ENCODE measurements at places on chromosomes 1 and 21. TPM values are rescaled to one million over a fixed set of nuclear protein-coding genes. Genes with fewer than 3 reads are reported as not detected.

GRCh38 chr1:96833376-96833775, 111.8 kb downstream of the PTBP2 start:
- no peak for DNase-seq

Gene GPR37L1
- total RNA-seq = not detected

GRCh38 chr1:242225767-242226573, 227.1 kb upstream of the MAP1LC3C start:
- no peak for DNase-seq

Gene C1orf185
- not detected for total RNA-seq

- no peak for DNase-seq
Measured at GRCh38 chr21:41526478-41527087, 18.6 kb upstream of the TMPRSS2 start.

Gene CFHR2
- total RNA-seq = not detected

Gene PTTG1IP
- total RNA-seq = 49.9 TPM

DNA sequence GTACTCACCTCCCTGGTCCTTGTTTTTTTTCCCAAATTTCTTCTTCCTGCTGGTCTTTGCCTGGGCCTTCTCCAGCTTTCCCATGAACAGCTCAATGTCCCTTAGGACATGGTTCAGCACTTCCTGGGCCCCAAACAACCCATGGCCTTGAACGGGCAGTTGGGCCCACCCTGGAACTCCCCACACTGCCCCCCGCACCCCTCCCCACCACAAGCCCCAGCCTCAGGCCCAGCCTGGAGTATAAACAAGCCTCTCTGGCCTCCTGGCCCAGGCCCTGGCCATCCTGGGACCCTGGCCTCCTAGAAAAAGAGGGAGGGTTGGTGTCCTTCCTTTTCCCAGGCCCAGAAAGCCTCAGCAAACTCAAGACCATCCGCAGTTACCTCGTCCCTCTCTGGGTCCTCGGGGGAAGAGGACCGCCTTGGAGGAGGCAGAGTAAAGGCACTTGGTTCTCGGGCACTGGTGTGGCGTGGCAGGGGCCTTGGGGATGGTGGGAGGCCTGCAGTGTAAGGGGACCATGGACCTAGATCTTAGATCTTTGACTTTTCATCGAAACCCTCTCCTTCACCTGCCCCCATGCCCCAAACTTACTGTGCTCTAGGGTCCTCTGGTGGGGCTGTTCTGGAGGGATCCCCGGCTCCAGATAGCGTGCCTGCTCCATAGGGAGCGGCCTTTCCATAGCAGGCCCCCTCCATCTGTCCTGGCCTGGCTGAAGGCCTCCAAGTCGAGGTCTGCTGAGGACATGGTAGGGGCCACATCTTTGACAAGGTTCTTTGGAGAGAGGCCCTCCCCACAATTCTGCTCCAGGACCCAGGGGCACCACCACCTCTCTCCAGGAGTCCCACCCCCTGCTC, 5.6 kb downstream of the EPS8L3 start:
- DNase-seq = no peak

GRCh38 chr1:36208978-36209703, 15.1 kb upstream of the THRAP3 start:
- no peak for DNase-seq

DNA sequence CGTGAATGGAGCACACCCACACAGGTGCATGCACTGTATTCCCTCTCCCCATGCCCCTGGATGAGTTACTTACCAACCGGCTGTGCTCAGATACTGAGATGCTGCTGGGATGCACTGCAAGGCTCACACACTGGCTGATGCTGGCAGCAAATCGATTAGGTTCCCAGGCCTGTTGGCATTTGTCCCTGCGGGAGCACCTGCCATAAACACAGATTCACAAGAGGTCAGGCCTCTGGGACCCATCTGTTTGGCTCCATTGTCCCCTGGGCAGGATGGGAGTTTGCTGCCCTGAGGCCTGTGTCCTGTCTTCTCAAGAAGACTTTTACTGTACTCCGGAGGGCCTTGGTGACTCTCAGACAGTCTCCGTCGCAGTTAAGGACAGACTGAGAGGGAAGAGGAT, 145.4 kb downstream of the PLXNA2 start:
- no peak for DNase-seq

DNA sequence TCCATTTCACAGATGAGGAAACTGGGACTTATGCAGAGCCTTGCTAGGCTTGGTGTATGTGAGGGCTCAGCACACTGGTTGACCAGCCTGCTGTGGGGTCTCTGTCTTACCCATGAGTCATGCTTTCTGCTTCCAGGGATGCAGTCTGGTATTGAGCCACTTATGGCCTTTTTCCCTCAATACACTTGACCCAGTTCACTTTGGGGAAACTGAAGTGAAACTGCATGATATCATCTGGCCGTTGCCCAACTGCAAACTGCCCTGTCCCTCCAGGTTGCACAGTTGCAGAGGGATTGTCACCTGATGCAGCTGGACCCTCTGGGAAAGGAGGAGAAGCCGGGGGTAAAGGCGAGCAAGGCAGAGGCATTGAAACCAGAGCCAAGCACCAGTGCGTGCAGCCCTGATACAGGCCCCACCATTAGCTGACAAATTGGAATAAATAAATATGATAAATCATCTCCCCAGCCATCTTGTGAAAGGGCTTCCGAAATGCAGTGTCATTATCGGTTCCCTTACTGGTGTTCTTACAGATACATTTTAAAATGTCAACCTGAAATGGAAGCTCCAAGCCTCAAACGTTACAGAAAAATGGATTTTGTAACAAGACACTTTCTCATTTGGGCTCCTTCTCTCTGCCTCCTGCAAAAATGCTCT, 39.3 kb upstream of the DUSP10 start:
- no peak for DNase-seq

DNA sequence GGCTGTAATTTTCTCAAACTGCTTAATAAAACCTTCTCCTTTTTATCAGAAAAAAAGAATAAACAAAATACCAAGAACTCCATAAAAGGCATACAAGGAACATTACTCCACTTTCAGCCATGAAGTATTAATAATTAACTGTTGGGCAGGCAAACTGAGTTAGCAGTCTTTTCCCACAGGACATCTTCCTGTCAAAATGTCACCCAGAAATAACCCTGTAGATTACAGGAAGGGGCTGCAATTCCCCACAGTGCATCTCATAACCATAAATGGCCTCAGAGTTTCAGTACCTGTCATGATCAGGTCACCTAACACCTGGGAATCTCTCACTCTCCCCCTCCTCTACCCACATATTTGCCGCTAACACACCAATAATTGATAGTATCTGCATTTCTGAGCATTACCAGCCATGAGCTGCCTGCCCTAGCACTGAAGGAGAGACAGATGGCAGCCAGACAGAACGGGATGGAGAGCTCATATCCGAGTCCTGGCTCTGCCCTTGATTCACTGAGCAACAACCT, 475.0 kb downstream of the SMYD3 start:
- no peak for DNase-seq

DNA sequence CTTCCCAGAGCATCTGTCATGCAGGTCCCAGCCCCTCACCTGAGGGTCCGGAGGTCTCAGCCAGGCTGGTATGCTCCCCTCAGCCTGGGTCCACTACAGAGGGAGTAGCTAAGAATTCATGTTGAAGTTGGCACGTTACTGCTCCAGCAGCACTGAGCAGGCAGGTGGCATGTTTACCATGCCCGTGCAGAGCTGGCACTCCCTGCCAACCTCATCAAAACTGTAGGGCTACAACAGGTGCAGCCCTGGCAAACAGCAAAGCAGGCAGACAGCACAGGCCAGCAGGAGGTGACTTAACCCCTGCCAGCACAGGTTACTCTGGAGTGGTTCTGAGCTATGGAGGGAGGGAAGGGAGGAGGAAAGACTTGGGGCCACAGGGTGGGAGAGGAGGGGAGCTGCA, 46.4 kb downstream of the NUAK2 start:
- DNase-seq = no peak

- DNase-seq = no peak
Measured at GRCh38 chr1:191687721-191688120, 470.5 kb upstream of the RGS18 start.

DNA sequence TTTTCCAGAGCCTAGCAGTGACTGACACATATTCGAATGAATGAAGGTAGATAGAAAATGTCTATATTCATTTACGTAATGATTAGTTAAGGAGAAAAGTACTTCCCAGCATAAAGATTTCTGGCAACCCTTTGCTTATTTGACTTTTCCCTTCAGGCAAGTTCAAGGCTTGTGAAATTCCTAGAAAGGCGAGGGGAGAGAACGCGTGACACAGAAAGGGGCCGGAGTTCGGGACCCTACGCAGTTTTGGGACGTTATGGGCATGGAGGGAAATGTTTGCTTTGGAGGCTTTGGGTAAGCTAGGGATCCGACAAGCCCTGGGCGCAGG, 472 bp upstream of the USP25 start:
- no peak for DNase-seq

Gene TRIM67
- total RNA-seq = not detected

DNA sequence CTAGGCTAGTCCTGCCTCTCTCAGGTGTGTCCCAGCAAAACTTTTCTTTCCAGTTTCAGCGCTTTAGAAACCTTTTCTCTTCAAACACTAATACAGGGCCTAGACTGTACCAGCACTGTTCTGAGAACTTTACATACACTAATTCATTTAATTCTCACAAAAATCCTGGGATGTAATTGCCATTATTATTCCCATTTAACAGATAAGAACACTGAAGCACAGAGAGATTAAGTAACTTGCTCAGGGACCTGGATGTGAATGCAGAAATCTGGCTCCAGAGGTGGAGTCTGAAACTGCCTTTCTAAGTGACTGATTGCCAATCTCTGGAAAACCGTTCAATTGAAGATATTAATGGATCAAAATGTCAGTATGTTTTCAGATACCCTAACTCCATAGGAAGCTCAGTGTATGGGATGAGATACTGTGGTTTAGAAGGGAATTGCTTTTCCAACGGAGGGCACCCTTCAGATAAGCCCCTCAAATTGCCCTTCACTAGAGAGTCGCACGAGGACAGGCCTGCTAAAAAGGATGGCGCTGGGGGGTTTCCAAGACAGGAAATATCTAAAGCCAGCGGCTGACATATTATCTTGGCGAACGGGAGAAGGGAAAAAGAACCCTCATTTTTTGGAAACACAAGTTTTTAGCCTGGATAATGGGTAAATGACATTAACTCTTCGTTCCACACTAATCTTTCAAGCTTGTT, 698 bp upstream of the UCK2 start:
- no peak for DNase-seq

Gene CD101
- total RNA-seq = not detected

DNA sequence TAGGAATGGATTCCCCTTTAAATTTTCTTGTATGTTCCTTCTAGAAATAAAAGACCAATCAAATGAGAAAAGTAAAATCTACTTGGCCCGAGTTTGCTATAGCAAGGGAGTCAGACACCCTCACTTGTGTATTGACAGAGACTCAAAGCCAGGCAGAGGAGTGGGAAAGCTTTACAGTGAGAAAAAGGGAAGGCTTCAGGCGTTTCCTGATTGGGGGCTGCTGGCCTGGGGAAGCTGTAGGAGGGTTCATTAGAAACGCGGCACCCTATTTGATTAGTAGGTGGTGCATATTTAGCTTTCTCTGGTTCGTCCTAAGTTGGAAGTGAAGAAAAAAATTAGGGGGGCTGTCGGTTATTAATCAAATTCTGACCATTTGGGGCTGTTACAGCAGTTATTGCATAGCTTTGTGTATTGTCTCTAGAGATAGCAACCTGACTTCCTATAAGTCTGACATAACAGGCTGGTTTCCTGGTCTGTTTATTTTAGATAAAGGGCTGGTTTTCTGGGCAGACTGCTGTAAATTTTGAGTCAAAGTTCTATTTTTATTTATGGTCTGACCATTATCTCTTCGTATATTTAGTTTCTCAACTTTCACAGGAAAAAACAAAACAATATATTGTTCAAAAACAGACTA, 10.0 kb downstream of the SLC25A24 start:
- no peak for DNase-seq

DNA sequence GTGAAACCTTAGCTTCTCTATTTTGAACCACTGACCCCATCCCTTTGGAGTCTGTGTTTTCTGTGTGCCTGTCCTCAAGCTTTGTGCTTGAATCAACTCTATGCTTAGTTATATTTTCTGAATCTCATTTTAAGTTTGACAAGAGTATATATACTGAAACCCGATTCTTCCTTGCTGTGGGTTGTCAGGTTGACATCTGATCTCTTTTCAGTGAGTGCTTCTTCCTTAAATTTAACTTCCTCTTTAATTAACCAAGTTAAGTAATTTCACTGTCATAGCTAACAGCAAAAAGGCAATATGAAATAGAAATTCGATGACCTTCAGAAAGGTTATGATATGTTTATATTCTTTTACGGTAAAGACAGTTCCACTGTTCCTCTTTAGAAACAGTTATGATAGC, 69.4 kb downstream of the C1orf21 start:
- DNase-seq = no peak

Gene ARHGEF10L
- total RNA-seq = not detected

GRCh38 chr1:47692196-47692595, 254.4 kb downstream of the FOXD2 start:
- DNase-seq = no peak

- no peak for DNase-seq
Measured at GRCh38 chr1:20551945-20552727, at the start of gene FAM43B. Gene FAM43B (plus strand): TSS chr1:20552573. CDS start chr1:20552974, 401 bp downstream.

DNA sequence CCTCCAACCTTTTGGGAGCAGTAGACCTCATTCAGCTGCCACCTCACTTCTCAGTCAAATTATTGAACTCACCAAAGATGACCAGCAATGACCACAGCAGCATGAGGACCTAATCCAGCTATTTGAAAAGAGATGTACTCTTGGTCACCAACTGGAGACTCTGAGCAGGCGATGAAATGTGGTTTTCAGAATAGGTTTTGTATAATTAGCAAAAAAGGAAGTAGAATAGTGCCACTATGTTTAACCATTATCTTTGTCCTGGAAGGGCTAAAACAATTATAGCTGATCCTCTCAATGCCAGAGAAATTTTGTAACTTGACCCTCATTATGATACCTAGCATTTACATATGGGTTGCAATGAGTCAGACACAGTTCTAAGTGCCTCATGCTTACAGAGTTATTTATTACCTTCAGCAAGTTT, at the start of gene FCRL2:
Gene FCRL2, minus strand, starts transcription at position 162 of the 421 bp plus-strand sequence. Its CDS starts 59 bp downstream, at position 103.
- DNase-seq = no peak

Gene CHD5
- total RNA-seq = 0.47 TPM

Gene CHRNB2
- not detected for total RNA-seq

- no peak for DNase-seq
Measured at GRCh38 chr1:204343802-204344201, 15.9 kb downstream of the PLEKHA6 start.

Gene VASH2
- 0.73 TPM for total RNA-seq

DNA sequence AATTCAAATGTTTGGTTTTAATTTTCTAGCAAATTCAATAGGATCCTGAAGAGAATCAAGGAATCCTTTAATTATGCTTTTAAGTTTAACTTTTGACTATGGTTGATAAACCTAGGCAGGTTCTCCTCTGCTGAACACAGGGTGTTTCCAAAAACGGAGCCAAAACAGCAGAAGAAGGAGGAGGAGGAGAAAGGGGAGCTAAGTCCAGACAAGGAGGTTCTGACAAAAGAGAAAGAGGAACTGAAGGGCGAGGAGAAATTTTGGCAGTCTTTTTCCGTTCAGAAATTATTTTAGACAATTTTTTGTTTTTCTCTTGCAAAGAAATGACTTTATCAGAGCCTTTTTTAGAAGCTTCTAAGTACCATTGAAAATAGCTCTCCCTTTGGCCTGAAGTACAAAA, 33.2 kb upstream of the FNBP1L start:
- no peak for DNase-seq

Gene RGS1
- 35.7 TPM for total RNA-seq
